ENCODE measurements at places on chromosomes 6 and 20.

DNA sequence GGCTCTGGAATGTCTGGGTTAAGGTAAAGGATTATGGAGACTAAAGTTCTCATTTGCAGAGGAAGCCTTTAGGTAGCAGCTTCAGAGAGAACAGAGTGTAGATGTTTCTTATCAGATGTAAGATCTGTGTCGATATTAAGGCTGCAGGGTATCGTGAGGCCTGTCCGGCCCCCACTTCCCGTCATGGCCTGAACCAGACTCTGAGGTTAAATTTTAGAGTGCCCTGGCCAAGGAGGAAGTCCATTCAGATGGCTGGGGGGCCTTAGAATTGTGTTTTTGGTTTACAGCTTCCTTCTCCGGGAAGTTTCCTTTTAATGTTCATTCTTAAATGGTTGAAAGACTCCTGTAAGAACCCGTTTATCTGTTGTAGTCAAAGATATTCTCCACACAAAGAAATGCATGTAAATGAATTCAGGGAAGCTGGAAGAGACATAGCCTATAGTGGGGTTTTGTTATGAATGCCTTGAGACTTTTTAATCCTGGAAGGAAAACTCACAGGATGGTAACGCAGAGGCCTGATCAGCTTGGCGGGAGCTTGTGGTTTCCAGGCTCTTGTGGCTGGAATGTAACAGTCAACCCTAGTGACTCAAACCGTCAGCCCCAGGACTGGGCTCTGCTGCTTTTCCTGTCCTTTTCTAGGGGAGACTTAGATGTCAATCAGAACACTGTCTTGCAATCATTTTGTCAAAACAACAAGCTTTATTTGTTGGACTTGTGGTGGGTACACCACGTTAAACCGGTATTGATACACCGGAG, 34.7 kb downstream of the KIF25 start:
- peak; percentile 35 for DNase-seq

GRCh38 chr20:48401359-48401758, 426.4 kb downstream of the PREX1 start:
- DNase-seq, result no peak

DNA sequence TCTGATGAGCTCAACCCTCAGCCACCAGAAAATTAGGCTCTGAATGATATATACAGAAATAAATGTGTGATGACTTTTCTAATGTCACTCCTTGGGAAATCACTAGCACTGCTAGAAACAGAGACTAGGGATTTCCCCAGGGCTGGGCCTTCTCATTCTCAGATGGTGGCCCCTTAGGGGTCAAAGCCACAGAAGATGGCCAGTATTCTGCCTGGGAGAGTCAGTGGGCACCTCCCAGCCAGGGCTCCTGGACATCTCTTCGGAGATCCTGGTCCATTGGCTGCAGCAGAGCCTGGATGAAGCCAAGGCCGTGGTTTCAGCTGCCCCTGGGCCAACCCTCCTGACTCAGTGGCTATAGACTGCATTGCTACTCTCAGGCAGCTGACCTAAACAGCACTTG, 276.9 kb upstream of the SUPT3H start:
- no peak for DNase-seq

- DNase-seq, result no peak
Measured at GRCh38 chr6:148431840-148432239, 89.2 kb downstream of the SASH1 start.

GRCh38 chr20:57654998-57655808, 35.0 kb upstream of the ZBP1 start:
- DNase-seq, result no peak

DNA sequence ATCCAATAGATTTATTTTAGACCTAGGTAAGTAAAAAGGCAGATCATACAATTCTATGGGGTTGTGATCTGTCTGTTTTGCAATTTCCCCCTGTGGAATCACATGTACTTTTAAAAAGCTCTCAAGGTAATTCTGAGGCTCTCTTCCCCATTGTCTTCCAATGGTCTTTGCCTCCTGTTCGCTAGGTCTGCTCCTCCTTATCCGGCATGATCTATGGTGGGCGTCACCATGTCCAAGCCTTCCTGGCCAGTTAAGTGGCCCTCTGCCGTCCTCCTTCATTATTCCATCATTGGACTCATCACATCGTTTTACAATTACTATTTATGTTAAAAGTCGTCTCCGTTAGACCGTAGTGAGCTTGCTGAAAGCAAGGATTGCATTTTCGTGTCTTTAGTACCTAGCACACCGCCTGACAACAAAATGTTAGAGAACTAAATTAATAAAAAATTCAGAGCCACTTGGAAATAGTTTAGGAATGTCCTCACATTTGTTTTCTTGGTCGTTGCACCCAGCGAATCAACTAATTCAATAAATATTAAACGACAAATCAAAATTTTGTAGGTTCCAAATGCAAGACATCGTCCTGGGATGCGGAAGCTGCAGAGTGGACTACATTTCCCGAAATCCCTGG, 2.2 kb upstream of the STXBP5 start:
- peak; percentile 38 for DNase-seq

DNA sequence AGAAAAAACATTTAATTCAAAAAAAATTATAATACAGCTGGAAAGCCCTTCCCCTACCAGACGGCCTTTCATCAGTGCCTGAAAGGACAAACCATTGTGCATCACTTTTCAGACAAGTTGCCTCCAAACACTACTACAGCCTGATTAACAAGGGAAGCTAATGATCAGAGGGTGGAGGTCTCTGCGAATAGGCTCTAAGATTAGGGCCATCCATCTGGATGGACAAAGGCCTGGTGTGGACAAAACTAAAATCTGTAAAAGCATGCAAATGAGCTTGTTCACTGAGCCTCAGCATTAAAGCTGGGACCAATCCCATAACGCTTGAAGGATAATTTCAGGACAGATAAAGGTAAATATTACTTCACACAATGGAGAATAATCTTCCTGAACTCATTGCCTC, 228.7 kb upstream of the PLN start:
- peak; percentile 51 for DNase-seq

DNA sequence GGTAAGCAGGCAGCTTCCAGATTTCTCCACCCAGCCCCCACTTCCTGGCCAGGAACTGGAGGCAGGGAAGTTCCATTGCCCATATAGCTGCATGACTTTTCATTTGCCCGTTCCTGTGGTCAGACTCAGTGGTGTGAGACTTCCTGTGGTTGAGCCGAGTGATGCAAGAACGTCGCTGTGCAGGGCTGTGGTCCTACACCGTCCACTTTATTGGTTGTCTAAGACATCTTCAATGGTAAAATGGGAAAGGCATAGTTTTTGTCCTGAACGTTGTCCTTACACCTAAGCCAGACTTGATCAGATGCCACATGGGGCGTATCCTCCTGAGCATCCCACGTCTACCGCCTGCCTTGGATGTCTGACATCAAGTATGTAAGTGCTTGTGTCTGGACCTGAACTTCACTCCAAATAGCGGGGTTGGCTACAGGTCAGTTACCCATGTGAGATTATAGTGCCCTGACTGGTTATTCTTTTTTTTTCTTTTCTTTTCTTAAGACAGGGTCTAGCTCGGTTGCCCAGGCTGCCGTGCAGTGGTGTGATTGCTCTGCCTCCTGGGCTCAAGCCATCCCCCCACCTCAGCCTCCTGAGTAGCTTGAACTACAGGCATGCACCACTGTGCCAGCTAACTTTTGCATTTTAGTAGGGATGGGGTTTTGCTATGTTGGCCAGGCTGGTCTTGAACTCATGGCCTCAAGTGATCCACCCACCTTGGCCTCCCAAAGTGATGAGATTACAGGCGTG, 25.9 kb upstream of the GTSF1L start:
- no peak for DNase-seq

GRCh38 chr6:6648692-6649343, 60.3 kb downstream of the LY86 start:
- no peak for DNase-seq

DNA sequence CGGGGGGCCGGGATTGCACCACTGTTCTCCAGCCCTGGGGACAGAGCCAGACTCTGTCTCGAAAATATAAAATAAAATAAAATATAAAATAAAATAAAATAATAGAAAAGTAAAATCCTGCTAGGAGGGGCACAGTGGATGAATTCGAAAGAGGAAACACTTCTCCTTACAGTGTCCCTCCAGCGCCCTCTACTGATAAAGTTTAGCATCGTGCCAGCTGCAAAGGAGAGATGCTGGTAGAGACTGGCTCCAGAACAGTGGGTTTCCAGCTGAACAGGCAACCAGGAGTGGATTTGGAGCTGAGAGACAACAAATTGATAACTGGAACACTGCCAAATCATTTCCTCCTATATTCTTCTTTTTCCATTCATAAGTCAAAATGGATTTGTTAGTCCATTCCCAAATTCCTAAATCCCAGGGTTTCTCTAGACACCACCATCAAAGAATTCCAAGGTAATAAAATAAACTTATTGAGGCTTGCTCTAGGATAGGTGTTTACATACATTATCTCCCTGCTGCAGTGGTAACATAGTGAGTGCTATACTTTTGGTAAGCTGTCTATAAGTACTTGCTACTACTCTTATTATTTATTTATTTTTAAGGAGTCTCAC, 31.7 kb upstream of the TBPL1 start:
- peak; percentile 89 for DNase-seq

- no peak for DNase-seq
Measured at GRCh38 chr20:62942456-62942855, 4.5 kb downstream of the GID8 start.

GRCh38 chr6:170443151-170443662, 109.9 kb downstream of the PSMB1 start:
- DNase-seq, result peak; percentile 47

DNA sequence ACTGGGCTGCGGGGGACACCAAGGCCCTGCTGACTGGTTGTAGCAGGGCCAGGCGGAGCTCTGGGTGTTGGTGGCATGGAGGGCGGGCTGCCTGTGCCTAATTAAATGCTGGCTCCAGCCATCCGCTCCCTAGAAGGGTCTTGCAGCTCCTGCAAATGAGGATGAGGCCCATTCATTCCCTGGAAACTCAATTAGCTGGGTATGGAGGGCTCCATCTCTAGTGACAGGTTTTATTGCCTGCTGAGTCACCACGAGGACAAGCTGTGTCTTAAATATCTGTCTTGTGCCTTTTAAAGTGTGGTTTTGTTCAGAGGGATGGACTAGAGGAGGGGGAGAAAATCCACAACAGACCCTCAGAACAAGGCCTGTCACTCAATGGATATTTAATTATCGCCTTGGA, 60.9 kb downstream of the SULF2 start:
- peak; percentile 46 for DNase-seq

DNA sequence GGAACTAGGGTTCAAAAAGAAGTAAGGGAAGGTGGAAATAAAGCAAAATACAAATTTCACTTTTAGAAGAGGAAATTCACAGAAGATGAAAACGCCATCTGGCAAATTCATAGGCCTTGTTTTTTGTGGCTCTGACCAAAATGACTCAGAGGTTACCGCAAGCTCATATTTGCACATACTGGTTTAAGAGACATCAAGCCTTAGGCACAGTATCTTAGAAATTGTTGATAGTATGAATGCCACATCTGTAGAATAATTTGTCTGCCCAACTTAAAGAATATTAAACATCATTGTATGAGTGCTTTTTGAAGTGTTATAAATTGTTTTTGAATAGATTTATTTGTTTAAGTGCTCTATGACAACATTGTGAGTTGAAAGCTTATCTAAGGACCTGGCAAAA, 10.6 kb downstream of the TAAR1 start:
- DNase-seq, result no peak

- DNase-seq, result no peak
Measured at GRCh38 chr20:38119446-38119845, 45.6 kb downstream of the TGM2 start.

DNA sequence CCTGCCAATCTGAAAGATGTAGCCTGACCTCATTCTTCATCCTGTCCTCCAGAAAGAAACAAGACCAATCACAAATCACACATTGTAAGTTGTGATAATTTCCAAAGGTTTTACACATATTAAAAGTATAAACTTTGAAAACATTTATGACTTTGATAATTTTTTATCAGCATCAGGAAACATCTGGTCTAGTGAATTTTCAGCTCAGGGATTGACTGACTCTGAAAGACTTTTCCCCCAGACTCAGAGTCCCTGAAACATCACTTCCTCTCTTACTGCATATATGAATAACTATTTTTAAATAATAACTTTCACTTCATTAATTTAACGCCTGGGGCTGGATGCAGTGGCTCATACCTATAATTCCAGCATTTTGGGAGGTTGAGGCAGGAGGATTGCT, 48.5 kb upstream of the SSTR4 start:
- DNase-seq, result no peak

DNA sequence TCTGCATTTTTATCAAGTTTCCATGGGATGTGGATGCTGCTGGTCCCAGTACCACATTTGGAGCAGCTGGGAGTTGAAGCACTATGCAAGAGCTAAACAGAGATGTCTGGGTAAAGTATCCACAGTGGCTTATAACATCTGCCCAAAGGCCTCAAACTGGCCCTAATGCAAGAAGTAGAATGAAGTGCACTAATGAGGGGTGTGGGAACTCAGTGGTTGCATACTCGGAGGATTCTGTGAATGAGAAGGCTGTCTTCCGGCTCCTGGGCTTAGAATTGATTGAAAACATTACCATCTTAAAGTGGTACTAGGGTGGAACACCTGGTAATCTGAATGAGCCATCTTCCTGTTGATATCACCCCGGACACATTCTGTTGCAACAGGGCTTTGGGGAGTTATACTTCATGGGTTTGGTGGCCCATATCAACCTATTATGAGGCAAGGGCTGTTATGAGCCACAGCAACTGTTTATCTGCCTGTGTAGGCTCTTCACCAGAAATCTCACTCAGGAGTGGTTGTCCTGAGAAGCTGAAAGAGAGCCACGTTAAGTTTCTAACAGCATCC, 54.7 kb upstream of the SNRPB2 start:
- DNase-seq, result no peak

DNA sequence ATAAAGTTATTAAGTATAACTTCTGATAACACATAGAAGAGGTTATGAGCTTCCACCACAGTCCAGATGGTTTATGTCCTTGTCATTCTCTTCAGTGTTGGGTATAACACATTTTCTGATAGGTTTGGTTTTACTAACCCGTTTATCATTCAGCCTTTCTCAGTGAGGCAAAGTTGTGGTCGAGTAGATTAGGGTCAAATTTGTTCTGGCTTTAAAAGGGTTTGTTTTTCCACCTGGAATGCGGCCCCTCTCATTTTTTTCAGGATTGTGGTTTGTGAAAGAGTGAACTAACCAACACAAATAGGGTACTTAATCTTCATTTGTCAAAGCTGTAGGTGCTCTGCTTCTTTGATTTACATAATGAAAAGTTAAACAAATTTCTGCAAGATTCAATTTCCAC, 204.2 kb upstream of the ASCC3 start:
- DNase-seq, result peak; percentile 18

DNA sequence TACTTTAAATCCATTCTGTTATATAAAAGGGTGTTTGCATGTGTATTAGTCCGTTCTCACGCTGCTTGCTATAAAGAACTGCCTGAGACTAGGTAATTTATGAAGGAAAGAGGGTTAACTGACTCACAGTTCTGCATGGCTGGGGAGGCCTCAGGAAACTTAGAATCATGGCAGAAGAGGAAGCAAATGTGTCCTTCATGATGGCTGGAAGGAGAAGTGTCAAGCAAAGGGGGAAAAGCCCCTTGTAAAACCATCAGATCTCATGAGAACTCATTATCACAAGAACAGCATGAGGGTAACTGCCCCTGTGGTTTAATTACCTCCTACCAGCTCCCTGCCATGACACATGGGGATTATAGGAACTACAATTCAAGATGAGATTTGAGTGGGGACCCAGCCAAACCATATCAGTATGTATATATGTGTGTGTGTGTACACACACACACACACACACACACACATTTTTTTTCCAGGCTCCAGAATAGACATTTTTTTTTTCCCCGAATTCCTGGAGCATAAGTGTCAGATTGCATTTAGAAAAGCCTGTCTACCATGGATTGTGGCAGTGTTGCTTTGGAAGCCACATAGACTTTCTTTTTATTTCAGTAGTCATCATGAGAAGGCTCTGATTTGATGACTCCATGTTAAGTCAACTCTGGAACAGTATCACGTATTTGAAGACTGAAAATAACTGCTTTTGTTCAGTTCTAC, 31.5 kb downstream of the KDM1B start:
- peak; percentile 5 for DNase-seq

All from neural progenitor cell (in vitro differentiated cells).